ENCODE measurements at places on chromosomes 3 and 15. TPM values are rescaled to one million over a fixed set of nuclear protein-coding genes. Genes with fewer than 3 reads are reported as not detected.

- no peaks in the 10 kb centered on the region for H3K36me3 ChIP-seq
- DNase-seq = no peak
- H3K27ac ChIP-seq = no peak overlapping the region
Observed at GRCh38 chr3:72658466-72659100, 189.7 kb downstream of the SHQ1 start.

Gene ZPLD1
- total RNA-seq = not detected

Gene SERINC4
- total RNA-seq = 0.39 TPM

Gene GABRR3
- not detected for total RNA-seq

GRCh38 chr3:171817074-171817800 is 7.0 kb upstream of the PLD1 start:
- peaks cover 5% of the 10 kb centered on the region for H3K4me1 ChIP-seq
- no peak overlapping the region for H3K4me3 ChIP-seq
- H3K27ac ChIP-seq = no peak overlapping the region
- H3K36me3 ChIP-seq = no peaks in the 10 kb centered on the region
- H3K27me3 ChIP-seq = no peaks in the 10 kb centered on the region
- no peak for DNase-seq
